ENCODE measurements at places on chromosomes 1 and 21. TPM values are rescaled to one million over a fixed set of nuclear protein-coding genes. Genes with fewer than 3 reads are reported as not detected.

PLEKHN1 gene
- not detected for total RNA-seq

LDLRAD1 gene
- not detected for total RNA-seq

ST3GAL3 gene
- 1.6 TPM for total RNA-seq

SPRR5 gene
- total RNA-seq = not detected

GPR3 gene
- total RNA-seq = 0.18 TPM

LRRC3 gene
- total RNA-seq = 5.5 TPM

CD1E gene
- total RNA-seq = 0.92 TPM

AQP10 gene
- not detected for total RNA-seq

OR2L3 gene
- total RNA-seq = not detected

PRAMEF20 gene
- not detected for total RNA-seq

FCRL1 gene
- total RNA-seq = not detected

ANKRD35 gene
- not detected for total RNA-seq

FOXD2 gene
- under 0.01 TPM for total RNA-seq

SYPL2 gene
- not detected for total RNA-seq

ARHGAP30 gene
- total RNA-seq = 7.5 TPM

HCRTR1 gene
- total RNA-seq = not detected

CRB1 gene
- total RNA-seq = not detected

PTPN22 gene
- total RNA-seq = 1.7 TPM

FCRLB gene
- not detected for total RNA-seq

MTARC2 gene
- total RNA-seq = 68.1 TPM

S100A3 gene
- total RNA-seq = not detected

FCMR gene
- total RNA-seq = 6.6 TPM

MXRA8 gene
- total RNA-seq = 65.6 TPM
